ENCODE measurements at places on chromosomes 2 and 18. TPM values are rescaled to one million over a fixed set of nuclear protein-coding genes. Genes with fewer than 3 reads are reported as not detected.

DNA sequence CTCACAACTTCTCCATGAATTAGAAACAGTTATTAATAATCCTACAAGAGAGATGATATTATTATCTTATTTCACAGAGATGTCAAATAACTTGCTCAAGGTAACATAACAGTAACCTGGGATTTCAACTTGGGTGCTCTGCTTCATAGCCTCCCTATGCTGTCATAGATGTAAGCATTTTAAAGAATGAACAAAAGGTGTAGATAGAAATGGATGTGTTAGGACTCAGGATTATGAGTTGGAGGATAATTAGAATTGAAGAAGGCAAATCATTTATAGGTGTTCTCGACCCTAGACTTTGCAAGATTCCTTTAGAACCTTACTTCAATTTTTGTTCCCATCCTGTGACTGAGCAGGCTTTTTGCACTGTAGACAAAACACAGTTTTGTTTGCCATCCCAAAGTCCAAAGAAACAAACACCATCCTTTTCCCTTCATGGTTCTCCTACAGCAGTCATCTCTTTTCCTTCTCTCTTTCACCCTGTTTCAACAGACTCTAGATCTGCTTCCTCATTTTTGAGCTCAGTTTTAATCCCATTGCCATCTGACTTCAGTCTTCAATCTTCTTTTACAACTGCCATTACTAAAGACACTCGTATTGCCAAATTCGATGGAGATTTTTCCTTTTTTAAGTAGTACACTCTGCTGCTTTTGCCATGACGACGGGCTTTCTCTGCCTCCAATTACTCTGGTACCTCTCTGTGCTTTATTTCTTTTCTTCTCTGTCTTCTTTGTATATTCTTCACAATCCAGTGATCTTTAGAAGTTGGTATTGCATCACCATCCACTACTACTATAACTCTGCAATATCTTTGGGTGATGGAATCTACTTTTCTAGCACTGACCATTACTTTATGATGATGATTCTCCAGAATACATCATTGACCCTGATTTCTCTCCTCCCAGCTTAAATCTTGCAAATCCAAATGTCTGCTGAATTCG is 4.5 kb downstream of the HNMT start:
- DNase-seq, result no peak

DNA sequence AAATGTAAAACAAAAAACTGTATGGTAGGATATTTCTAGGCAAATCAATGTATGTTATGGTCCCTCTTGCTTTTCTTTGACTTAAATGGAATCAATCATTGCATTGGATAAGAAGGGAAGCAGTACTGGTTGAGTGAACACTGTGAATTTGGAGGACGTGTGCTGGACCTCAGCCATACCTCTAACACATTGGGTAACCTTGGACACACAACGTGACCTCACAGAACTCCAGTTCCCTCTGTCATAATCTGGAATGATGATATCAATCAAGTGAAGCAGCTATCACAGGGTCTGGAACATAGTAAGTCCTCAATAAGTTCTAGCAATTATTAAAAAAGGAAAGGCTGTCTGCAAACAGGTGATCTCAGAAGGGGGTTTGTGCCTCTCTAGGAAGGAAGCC is 474.9 kb upstream of the TCF4 start:
- DNase-seq, result no peak

- no peak for DNase-seq
Measured at GRCh38 chr2:163142618-163143017, 304.1 kb upstream of the KCNH7 start.

Gene CCDC141
- total RNA-seq, result 1.5 TPM
